ENCODE measurements at places on chromosomes 5 and 9.
A peak's percentile ranks its signal among the peaks of the same experiment; 100 is the strongest.

- H3K27ac ChIP-seq = no peak overlapping the region
- no peak overlapping the region for H3K4me3 ChIP-seq
- H3K4me1 ChIP-seq = no peaks in the 10 kb centered on the region
- peaks cover 71% of the 10 kb centered on the region for H3K27me3 ChIP-seq
- H3K36me3 ChIP-seq = peaks cover 3% of the 10 kb centered on the region
- DNase-seq = no peak
Observed at GRCh38 chr5:133788121-133788520, 175.8 kb upstream of the FSTL4 start.

- peaks cover 39% of the 10 kb centered on the region for H3K4me1 ChIP-seq
- H3K36me3 ChIP-seq = peaks cover 60% of the 10 kb centered on the region
- H3K27ac ChIP-seq = peak overlapping the region; percentile 86
Observed at GRCh38 chr9:129489838-129490582, 130.9 kb downstream of the C9orf50 start.

DNA sequence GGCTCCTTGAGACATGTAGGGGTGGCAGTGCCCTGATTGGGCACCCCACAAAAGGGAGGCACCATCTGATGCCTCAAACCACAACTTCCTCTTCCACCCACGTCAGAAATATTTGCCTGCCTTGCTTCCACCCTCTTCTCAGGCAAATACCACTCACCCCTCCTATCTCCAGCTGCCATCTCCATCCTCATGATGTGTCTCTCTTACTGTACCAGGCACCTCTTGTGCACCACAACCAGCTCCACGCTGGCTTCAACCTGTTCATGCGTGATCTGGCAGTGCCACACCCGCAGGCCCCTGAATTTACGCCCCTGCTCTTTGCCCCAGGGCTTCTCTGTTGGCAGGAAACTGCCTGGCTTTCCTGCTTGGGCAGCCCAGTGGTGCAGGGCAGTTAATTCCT, 87.8 kb upstream of the HSPA9 start:
- H3K36me3 ChIP-seq = peaks cover 8% of the 10 kb centered on the region
- H3K4me1 ChIP-seq = peaks cover 22% of the 10 kb centered on the region
- H3K27me3 ChIP-seq = peaks cover 100% of the 10 kb centered on the region
- no peak overlapping the region for H3K27ac ChIP-seq
- H3K4me3 ChIP-seq = peak overlapping the region; percentile 15
- peak; percentile 15 for DNase-seq

DNA sequence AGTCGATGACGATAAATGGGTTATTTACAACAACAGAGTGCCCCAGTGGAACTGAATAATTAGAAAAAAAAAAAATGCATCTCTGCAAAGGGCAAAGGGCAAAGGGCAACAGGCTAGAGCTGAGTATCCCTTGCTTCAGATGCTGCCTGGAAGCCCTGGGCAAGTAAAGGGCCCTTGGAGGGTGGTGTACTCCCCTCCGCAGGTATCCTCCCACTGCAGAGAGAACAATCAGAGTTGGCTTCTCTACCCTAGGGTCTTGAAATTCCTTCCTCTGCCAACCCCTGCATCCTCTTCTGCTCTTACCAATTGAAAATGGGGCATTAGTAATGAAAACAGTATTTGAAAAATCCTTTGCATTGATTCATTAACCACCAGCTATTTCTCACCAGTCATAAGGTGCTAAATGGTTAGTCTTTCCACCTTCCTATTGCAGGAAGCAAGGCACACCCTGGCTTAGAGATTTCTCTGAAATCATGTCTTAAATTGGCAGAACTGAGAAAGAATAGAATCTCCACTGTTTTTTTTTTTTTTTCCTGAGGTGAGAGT, 122.6 kb downstream of the SEMA6A start:
- H3K27ac ChIP-seq = no peak overlapping the region
- peaks cover 3% of the 10 kb centered on the region for H3K36me3 ChIP-seq
- no peak for DNase-seq
- H3K27me3 ChIP-seq = no peaks in the 10 kb centered on the region
- H3K4me1 ChIP-seq = peaks cover 4% of the 10 kb centered on the region

GRCh38 chr9:92726348-92726747, 38.3 kb downstream of the BICD2 start:
- peaks cover 12% of the 10 kb centered on the region for H3K36me3 ChIP-seq
- H3K27ac ChIP-seq = peak overlapping the region; percentile 89
- H3K4me1 ChIP-seq = peaks cover 21% of the 10 kb centered on the region
- no peak for DNase-seq
- no peaks in the 10 kb centered on the region for H3K27me3 ChIP-seq

- peaks cover 8% of the 10 kb centered on the region for H3K4me1 ChIP-seq
- H3K4me3 ChIP-seq = no peak overlapping the region
- DNase-seq = no peak
- H3K27me3 ChIP-seq = peaks cover 17% of the 10 kb centered on the region
- H3K27ac ChIP-seq = no peak overlapping the region
Observed at GRCh38 chr5:10552183-10553143, 11.4 kb upstream of the ANKRD33B start.

- DNase-seq = peak; percentile 15
- no peaks in the 10 kb centered on the region for H3K4me1 ChIP-seq
- peaks cover 50% of the 10 kb centered on the region for H3K27me3 ChIP-seq
- no peak overlapping the region for H3K4me3 ChIP-seq
- no peak overlapping the region for H3K27ac ChIP-seq
- H3K36me3 ChIP-seq = no peaks in the 10 kb centered on the region
Observed at GRCh38 chr9:38417003-38417945, 7.0 kb downstream of the IGFBPL1 start.

DNA sequence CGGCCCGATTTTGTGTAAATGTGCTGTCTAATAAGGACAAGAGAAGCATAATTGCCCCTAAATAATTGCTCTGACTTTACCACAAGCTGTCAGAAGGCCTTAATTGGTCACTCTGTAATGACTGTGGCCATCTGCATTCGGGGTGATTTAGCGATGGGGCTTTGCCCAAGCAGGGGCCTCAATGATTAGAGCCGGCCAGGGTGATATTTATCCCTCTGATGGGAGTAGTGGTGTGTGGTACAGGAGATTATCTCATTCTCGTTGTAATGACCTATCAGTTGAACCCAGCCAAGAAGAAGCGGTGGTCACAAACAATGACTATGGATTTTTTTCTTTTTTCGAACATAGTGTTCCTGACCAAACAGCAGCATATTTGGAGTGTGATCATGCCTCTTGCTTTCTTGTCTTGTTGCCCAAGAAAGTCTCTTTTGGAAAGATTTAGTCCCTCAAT, 72.0 kb upstream of the SAP30L start:
- H3K4me1 ChIP-seq = peaks cover 15% of the 10 kb centered on the region

- peaks cover under 1% of the 10 kb centered on the region for H3K36me3 ChIP-seq
- H3K27ac ChIP-seq = no peak overlapping the region
- no peak for DNase-seq
- H3K4me1 ChIP-seq = no peaks in the 10 kb centered on the region
- no peak overlapping the region for H3K4me3 ChIP-seq
- peaks cover 6% of the 10 kb centered on the region for H3K27me3 ChIP-seq
Observed at GRCh38 chr5:67903656-67904055, 311.9 kb upstream of the PIK3R1 start.

GRCh38 chr5:166499447-166500240, 1791.8 kb upstream of the WWC1 start:
- no peak overlapping the region for H3K4me3 ChIP-seq
- H3K27ac ChIP-seq = no peak overlapping the region
- no peak for DNase-seq
- no peaks in the 10 kb centered on the region for H3K4me1 ChIP-seq
- H3K36me3 ChIP-seq = no peaks in the 10 kb centered on the region
- no peaks in the 10 kb centered on the region for H3K27me3 ChIP-seq

GRCh38 chr5:141001446-141001843, 35.2 kb downstream of the PCDHAC2 start:
- no peak overlapping the region for H3K27ac ChIP-seq
- H3K27me3 ChIP-seq = peaks cover 31% of the 10 kb centered on the region
- H3K4me3 ChIP-seq = peak overlapping the region; percentile 33
- no peaks in the 10 kb centered on the region for H3K4me1 ChIP-seq

- H3K4me3 ChIP-seq = no peak overlapping the region
- H3K4me1 ChIP-seq = no peaks in the 10 kb centered on the region
- no peaks in the 10 kb centered on the region for H3K36me3 ChIP-seq
- no peak overlapping the region for H3K27ac ChIP-seq
Observed at GRCh38 chr5:76788362-76788761, 30.5 kb upstream of the F2RL1 start.

- no peak for DNase-seq
- no peak overlapping the region for H3K4me3 ChIP-seq
- no peaks in the 10 kb centered on the region for H3K27me3 ChIP-seq
Observed at GRCh38 chr5:146645342-146645741, 129.4 kb upstream of the GPR151 start.

GRCh38 chr5:14105718-14106410, 37.3 kb upstream of the TRIO start:
- peaks cover 10% of the 10 kb centered on the region for H3K4me1 ChIP-seq
- no peaks in the 10 kb centered on the region for H3K36me3 ChIP-seq
- peaks cover 35% of the 10 kb centered on the region for H3K27me3 ChIP-seq
- H3K4me3 ChIP-seq = no peak overlapping the region
- no peak overlapping the region for H3K27ac ChIP-seq

GRCh38 chr5:148856009-148856367, 29.6 kb downstream of the ADRB2 start:
- H3K4me1 ChIP-seq = peaks cover 96% of the 10 kb centered on the region
- peaks cover 14% of the 10 kb centered on the region for H3K36me3 ChIP-seq
- peak overlapping the region; percentile 99 for H3K27ac ChIP-seq
- H3K4me3 ChIP-seq = peak overlapping the region; percentile 89

DNA sequence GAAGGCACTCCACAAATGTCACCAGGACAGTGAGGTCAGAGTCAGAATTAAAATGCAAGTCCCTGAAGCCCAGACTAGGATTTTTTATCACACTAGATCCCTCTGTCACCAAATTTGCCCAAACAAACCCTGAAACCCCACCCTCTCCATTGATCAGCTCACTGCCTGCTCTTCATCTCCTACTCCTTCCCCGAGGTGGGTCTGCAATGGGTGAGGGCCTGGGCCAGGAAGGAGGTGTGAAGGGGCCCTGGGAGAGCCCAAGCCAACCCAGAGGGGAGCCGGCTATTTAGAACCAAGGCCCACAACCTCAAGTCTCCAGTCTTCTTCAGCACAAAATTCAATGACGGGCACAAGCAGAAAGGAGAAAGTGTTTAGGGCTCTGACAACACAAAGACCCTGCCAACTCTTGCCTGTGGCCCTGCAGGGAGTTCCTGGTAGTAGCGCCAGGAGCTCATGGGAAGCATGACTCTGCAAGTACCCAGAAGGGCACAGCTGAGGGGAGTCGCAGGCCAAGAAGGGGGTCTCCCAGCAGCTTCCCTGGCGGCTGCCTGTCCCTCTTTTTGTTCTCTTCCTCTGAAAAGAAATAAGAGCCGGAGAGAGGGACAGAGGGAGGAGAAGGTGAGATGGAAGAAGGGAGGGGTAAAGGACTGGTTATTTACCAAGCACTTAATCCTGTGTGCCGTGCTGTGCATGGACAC, 5.5 kb downstream of the FOXI1 start:
- H3K27ac ChIP-seq = no peak overlapping the region
- no peak for DNase-seq
- peaks cover 60% of the 10 kb centered on the region for H3K27me3 ChIP-seq
- H3K36me3 ChIP-seq = peaks cover 4% of the 10 kb centered on the region

GRCh38 chr5:43643327-43643726, 40.3 kb downstream of the NNT start:
- no peak overlapping the region for H3K4me3 ChIP-seq
- H3K36me3 ChIP-seq = peaks cover 39% of the 10 kb centered on the region
- no peak overlapping the region for H3K27ac ChIP-seq
- H3K27me3 ChIP-seq = no peaks in the 10 kb centered on the region
- no peak for DNase-seq

All from effector memory CD8-positive, alpha-beta T cell (primary cell).